Fibroblast of the conjunctiva (primary cell): ENCODE measurements at places on chromosomes 7 and 10.

DNA sequence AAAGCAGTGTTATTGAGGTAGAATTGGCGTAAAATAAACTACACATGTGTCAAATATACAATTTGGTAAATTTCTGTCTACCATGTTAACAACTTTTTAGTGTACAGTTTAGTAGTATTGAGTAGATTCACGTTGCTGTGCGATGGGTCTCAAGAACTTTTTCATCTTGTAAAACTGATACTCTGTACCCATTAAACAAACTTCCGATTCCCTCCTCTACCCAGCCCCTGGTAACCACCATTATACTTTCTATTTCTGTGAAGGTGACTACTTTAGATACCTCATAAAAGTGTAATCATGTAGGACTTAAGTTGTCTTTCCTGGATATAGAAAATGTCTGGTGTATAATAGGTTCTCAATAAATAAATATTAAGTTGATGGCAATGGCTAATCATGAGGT is 408.5 kb upstream of the POT1 start:
- no peak for DNase-seq

DNA sequence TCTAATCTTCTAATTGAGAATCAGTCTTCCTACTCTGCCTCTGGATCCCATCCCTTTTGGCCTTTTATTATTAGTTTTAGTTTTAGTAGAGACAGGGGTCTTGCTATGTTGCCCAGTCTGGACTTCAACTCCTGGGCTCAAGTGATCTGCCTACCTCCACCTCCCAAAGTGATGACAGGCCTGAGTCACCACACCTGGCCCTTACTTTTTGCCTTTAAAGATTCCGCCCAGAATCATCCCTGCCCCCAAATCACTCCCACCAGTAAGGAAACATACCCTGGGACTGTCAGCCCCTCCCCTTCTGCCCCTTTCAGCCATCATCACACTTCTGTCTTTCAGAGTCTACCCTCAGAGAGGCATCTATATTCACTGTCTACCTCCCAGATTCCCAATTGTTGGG is 18.7 kb downstream of the KPNA7 start:
- DNase-seq, result no peak

GRCh38 chr10:127937915-127938463 is 31.1 kb downstream of the PTPRE start:
- no peak for DNase-seq

GRCh38 chr10:71404503-71405295 is 8.0 kb downstream of the CDH23 start:
- DNase-seq, result no peak

DNA sequence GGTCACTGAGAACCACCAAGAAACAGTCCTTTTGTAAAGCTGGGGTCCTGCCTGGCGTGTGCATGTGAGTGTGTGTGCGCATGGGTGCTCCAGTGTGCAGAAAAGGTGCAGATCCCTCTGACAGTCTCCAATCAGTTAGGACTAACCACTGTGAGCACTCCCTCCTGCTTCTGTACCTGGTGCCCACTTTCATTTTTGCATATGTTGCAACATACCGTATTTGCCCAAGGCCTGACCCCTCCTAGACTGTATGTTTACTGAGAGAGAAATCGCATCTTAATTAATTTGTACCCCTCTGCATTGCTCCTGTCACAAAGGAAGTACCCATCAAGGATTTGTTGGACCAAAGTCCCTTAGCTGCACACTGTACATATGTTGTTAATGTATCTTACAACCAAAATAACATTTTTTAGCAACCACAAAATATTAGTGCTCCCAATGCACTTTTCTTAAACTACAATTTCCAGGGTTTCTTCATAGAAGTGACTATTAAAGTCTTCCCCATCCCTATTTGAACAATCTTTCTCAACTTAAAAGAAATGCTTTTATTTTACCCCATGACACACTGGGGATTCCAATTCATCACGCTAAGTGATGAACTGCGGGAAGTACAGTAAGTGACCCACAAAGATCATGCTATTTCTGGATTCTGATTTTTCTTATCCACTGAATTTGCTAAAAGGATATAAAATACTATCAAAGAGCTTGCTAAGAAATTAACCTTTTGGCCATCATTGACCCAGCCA is 16.6 kb downstream of the PAXIP1 start:
- DNase-seq, result no peak

DNA sequence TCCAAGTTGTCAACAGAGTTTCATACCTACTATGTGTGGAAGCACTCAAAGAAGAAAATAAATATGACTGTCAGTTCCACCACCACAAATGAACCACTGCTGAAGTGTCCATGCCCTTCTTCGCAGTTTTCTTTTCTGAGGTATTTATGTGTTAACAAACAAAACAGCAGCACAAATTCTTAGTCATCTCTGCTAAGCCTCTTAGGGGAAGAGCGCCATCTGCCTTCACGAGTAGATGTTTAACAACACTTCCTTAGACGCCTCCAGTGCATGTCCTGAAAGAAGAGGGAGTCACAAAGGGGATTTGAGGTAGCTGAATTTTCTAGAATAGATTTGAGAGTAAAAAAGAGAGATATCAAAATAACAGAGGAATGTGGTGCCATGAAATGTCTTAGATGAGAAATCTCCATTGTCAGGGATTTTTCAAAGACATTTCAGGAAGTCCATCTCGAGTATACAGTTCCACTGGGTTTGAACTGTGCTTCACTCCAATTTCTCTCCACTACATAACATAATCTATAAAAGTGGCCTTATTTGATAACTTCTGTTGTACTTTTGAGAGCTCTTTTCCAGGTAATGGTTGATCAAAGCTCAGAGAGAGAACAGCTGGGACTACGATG is 775.3 kb upstream of the POM121L12 start:
- DNase-seq, result no peak

DNA sequence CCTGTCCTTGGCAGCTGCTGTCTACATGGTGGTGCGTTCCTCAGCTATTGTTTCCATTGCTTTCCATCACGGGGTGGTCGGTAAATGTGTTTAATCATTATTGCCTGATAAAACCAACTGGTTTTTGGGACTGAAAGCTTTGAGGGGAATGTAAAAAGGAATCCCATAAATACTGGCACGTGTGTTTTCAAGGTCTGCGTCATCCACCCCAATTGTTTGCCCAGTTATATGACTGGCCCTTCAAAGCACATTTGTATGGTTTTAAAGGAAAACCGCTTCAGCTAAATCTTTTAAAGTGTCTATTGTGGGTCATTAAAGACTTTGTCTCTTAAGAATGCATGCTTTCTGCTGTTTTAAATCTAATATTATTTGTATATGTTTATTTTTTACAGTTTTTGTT is 65.0 kb downstream of the TRRAP start:
- no peak for DNase-seq

- no peak for DNase-seq
Observed at GRCh38 chr10:118764195-118764594, 9.4 kb upstream of the CACUL1 start.

DNA sequence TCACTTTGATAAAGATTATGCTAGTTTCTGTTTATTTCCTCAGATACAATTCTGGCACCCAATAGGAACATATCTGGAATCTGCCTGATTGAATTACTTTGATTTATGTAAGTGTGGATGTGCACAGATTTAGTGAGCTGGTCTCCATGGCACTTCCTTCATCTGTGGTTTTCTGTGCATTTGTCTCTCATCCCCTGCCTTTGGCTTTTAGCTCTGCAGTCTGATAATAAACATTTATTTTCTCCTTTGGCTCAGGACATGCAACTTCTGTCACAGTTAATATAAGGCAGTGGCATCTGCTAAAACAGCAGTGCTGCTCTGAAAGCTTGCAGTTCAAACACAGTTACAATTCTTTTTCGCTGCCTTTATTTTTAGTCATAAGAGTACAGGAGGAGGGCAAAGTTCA is 273.7 kb upstream of the CHRM2 start:
- no peak for DNase-seq

- no peak for DNase-seq
Observed at GRCh38 chr10:103822107-103822716, 33.2 kb downstream of the SH3PXD2A start.

- no peak for DNase-seq
Observed at GRCh38 chr7:44172803-44173424, 16.3 kb downstream of the GCK start.

GRCh38 chr7:145700488-145700887 is 416.1 kb upstream of the CNTNAP2 start:
- DNase-seq, result no peak

- DNase-seq, result no peak
Observed at GRCh38 chr7:1422512-1423263, 36.6 kb downstream of the MICALL2 start.

- no peak for DNase-seq
Observed at GRCh38 chr10:43854007-43854406, 205.3 kb upstream of the ZNF32 start.

- no peak for DNase-seq
Observed at GRCh38 chr10:37734971-37735370, 122.4 kb downstream of the ZNF248 start.

GRCh38 chr7:22332461-22332870 is 24.5 kb downstream of the RAPGEF5 start:
- DNase-seq, result no peak

DNA sequence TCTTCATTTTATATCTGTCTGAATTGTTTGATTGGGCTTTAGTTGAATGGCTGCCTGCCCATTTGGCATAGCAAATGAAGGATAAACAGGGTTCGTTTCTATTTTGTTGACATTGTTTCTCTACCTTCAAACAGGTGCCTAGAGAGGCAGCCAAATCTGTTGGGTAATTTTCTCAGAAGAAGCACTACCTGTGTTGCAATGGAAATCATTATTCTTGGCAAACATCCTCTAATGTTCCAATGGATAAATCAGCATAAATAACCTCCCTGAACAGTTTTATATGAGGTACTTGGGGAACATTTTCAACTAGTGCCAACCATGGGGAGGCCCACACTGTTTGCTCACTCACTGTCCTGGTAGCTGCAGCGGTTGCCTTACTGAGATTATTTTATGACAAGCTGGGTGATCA is 64.4 kb upstream of the PLPP4 start:
- no peak for DNase-seq

GRCh38 chr7:36129048-36129534 is 24.0 kb upstream of the EEPD1 start:
- DNase-seq, result peak; percentile 9
